ENCODE measurements at places on chromosomes 13 and 19. TPM values are rescaled to one million over a fixed set of nuclear protein-coding genes. Genes with fewer than 3 reads are reported as not detected.

SIGLEC12 gene
- 2.0 TPM for total RNA-seq

MAP4K1 gene
- total RNA-seq: 7.3 TPM

DNA sequence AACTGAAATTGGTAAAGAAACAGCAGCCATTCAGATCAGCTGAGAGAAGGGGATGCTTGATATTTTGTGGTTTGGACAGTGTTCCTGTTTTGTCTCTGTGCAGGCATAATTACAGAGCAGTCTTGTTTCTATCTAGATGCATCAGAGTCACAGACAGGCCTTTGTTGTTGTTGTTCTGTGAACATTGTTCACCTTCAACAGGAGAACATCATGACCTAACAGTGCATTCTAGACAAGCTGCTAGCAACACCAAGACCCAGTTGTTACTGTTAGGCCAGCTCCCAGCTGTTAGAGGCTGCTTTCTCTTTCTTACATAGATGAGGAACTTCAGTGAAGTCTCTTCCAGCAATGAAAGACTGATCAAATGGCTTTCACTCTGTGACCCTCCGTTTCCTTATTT lies 8.5 kb upstream of the LSR start:
- H3K4me3 ChIP-seq: no peak overlapping the region
- no peak for DNase-seq
- no peak overlapping the region for H3K27ac ChIP-seq
- no peaks in the 10 kb centered on the region for H3K27me3 ChIP-seq

DNA sequence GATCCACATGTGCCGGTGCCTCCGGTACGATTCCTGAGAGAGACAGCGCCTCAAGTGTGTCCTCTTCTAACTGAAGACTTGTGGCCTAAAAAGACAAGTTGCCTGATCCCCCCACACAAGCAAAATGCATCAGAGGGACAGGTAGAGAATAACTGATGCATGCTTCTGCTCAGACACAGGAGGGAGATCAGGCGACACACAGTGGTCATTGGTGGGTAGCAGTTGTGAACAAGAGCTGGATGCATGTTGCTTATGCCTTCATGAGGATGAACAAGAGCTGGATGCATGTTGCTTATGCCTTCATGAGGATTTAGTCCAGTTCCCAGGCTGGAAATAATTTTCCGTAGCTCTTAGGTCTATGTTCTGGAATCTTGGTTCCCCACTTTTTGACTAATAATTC lies 505.6 kb downstream of the MYO16 start:
- no peak overlapping the region for H3K27ac ChIP-seq
- no peaks in the 10 kb centered on the region for H3K36me3 ChIP-seq

- H3K27ac ChIP-seq: no peak overlapping the region
- no peak for DNase-seq
- no peak overlapping the region for H3K4me3 ChIP-seq
Measured at GRCh38 chr19:13621413-13621812, 115.1 kb upstream of the CACNA1A start.
